GM23338 (cell line): ENCODE measurements at places on chromosomes 2 and 18. TPM values are rescaled to one million over a fixed set of nuclear protein-coding genes. Genes with fewer than 3 reads are reported as not detected.

GRCh38 chr2:239595726-239596125 lies 194.9 kb upstream of the HDAC4 start:
- no peaks in the 10 kb centered on the region for H3K4me1 ChIP-seq
- H3K36me3 ChIP-seq: no peaks in the 10 kb centered on the region
- DNase-seq: no peak

DNA sequence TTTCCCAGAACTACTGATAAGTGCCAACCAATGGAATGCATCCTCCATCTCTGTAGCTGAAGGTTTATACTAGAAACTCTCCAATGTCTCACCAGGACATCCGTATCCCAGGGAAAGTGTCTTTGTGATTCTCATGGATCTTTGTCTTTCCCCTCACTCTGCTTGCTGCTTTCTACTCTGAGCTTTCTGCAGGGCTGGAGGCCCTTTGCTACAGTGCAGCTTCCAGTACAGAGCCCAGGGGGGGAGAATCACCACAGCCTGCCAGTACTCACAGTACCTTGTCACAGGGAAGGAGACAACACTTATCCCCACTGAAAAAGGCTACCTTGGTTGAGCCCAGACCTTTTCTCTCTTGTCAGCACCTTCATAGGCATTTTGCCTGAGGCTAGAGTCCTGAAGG lies 627.0 kb downstream of the CNTNAP5 start:
- DNase-seq: no peak
- H3K4me3 ChIP-seq: no peak overlapping the region
- H3K27ac ChIP-seq: no peak overlapping the region
- no peaks in the 10 kb centered on the region for H3K36me3 ChIP-seq

DNA sequence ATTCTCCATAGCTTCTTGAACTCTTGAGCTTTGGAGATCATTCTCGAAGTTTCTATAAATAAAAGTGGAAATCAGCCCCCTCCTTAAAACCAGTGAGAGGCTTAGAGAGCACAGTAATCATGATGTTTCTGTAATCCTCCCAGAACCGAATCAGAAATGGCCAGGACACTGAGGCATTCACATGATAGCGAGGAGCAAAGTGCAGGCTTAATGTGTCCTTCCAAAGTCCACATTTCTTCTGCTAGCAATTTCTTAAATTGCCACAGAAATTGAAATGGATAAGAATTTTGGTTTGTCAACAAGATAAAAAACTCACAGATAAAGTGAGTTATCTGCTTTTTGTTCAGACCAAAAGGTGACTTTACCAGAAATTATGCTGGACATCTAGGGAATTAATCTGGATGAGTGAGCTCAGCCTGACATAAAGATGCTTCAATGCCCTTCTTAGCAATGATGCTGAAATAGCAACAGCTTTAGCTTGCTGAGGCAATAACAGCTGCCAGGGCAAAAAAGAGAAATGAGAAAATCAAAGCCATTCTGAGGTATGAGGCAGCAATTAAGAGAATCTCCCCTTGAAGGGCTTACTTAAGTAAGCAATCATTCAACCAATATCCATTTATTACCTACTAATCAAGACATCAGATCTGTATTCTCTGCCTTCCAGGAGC lies 82.4 kb upstream of the PHLPP1 start:
- DNase-seq: no peak
- peaks cover 8% of the 10 kb centered on the region; the same call in 1 of the 2 replicates for H3K4me1 ChIP-seq
- H3K27ac ChIP-seq: no peak overlapping the region
- H3K27me3 ChIP-seq: no peaks in the 10 kb centered on the region
- no peaks in the 10 kb centered on the region for H3K36me3 ChIP-seq

- no peak overlapping the region; the same call in 1 of the 2 replicates for H3K4me3 ChIP-seq
- peak; percentile 76 for DNase-seq
- peak overlapping the region; percentile 34; the same call in 1 of the 2 replicates for H3K27ac ChIP-seq
- peaks cover 27% of the 10 kb centered on the region for H3K4me1 ChIP-seq
- H3K36me3 ChIP-seq: no peaks in the 10 kb centered on the region
Observed at GRCh38 chr2:65350651-65351056, 81.7 kb downstream of the SPRED2 start.

DNA sequence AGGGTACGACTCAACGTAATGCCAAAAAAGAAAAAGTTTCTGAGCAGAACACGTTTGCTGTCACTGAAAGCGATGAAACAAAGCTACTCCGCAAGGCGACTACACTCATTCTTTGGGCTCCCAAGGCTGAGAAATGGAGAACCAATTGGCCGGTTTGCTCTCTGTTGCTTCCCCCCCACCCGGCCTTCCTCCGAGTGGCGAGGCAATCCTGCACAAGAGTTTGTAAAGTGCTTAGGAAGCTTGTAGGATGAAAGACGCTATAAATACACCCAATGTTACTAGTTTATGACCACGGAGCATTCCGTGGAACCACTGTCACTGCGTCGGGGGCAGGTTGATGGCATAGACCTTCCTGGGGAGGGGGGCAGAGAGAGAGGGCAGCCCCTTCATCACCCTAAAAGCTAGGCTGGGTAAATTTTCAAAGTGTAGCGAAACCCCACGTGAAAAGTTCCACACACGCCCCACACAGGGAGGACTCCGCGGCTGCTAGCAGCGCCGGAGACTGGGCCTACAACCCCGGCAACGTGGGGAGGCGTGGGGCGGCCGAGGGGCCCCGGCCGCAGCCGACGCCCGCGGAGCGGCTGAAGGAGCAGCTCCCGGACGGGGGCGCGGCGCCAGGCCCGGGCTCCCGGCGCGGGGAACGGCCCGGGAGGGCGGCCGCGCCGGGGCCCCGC lies 915 bp downstream of the CUL3 start:
- H3K4me1 ChIP-seq: peaks cover 34% of the 10 kb centered on the region
- peak; percentile 62 for DNase-seq
- peak overlapping the region; percentile 93 for H3K4me3 ChIP-seq
- 0 out of 2 replicates have a peak overlapping the region, but pooled peaks have one; percentile 46 for H3K27ac ChIP-seq
- H3K27me3 ChIP-seq: no peaks in the 10 kb centered on the region

The LRP2 gene
- total RNA-seq: 1.9 and 2.7 TPM in 2 replicates

The RGPD4 gene
- not detected in 2 replicates for total RNA-seq
